HT-29 (cell line): ENCODE measurements at places on chromosomes 12 and 14.

DNA sequence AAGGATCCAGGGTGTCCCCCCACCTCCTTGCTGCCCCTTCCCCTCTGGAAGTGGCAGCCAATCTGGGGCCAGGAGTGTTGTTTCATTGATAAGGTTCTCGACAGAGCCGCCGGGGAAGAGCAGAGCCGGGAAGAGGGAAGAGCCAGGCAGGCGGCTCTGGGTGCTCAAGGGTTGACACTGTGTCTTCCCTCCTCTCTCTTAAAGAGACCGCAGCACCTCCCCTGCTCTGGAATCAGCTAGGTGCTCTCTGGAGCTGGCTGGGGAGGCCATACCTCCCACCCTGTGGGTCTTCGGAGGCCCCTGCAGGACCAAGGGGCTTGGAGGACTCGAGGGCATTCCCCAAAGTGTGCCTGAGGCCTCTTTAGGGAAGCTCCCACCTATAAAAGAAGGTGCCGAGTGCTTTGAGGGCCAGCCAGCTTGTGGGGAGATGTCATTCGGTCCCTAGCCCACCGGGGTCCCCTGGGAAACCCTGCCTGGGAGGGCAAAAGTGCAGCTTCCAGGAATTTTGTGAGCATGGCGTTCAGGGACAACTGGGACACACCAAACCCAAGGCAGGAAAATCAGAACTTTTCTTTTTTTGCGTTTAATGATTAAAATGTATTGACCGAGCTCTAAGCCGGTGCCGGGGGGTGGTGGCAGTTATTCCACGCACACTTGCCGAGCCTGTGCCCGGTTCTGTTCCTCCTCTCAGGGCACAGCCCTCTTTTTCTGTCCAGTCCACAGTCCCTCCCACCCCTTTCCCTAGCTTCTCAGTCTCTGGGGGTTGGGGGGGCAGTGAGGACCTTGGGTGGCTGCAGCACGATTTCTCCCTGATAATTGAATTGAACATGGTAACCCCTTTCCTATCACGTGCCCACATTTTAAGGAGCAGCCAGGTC lies 3.0 kb downstream of the SETD1B start:
- DNase-seq: peak; percentile 55

DNA sequence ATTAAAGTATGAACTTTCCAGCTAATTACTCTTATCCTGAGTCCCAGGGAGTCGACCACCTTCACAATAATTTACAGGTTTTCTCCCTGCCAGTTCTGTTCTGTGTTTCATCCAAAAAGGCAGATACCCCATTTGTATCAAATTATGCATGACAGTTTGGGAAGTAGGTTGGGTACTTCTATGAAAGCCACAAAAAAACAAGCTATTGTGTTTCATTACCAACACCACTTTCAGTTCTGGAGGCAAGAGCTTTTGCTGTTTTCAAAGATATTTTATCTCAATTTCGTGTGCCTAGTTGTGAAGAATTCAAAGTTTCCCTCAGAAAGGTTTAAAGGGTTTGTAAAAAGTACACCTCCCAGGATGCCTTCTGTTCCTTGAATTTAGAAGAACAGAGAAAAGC lies 557.4 kb downstream of the FLRT2 start:
- no peak for DNase-seq

GRCh38 chr12:113485330-113485729 lies 13.7 kb upstream of the LHX5 start:
- no peak for DNase-seq

- no peak for DNase-seq
These were observed 101.9 kb downstream of the GAS2L3 start for GRCh38 chr12:100675432-100675831.

DNA sequence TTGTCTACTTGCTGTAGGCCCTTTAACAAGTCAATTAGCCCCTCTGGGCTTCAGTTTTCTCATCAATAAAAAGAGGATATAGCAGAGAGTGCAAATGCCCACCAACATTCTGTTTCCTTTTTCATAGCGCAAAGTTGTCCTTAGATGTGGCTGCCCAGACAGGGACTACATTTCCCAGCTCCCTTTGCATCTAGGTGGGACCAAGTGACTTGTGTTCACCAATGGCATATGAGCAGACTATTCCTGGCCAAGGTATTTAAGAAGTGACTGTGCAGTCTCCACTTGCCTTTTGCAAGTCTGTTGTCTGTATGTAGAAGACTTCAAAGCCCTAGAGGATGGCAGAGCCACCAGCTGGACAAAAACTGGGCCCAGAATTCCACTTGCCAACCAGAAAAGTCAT lies 59.7 kb downstream of the DAO start:
- DNase-seq: peak; percentile 41

DNA sequence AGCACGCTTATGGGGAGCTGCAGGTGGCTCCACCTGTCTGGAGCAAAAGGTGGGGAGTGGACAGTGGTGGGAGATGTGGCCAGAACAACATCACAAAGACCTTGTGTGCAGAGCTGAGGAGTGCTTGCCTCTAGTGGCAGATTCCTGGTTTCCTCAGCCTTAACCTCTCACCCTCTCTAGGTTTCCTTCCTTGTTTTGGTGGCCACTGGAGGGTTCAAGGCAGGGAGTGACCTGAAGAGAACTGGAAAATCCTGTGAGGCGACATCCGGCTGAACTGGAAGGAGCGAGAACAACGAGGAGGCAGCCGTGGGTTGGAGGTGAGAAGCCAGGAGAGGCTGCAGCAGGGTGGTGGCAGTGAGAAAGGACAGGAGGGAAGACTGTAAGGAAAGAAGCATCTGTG lies 6.3 kb upstream of the FLVCR2 start:
- DNase-seq: peak; percentile 37

DNA sequence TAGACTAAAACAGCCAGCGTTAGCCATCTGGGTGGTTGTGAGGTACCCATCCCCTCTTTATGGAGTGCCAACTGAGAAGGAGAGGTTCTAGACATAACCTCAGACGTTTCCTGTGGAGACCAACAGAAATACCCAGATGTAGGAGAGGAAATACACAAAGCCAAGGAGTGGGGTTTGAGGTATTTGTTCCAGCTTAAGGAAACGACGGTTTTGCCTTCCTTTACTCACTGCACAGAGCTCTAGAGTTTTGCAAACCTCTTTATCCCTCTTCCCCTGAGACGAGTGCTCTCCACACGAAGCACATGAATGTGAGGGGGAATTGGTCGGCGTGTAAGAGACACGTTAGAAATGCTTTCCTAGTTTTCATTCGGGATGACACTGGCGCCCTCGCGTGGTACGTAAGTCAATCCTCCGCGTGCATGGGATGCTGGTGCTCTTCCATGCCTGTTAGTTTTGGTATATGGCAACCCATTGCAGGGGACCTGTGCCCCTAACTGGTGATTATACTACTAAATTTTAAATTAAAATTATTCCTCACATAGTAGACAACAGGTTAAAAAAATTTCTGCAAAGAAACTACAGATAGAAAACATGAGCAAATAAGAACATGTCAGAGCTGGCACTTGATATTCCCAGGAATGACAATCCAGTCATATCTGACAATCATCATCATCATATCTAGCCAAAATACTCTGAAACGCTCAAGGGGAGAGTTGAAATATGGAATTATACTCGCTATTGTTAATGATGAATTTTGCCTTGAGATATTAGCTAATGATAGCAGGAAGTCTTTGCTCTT lies 121.7 kb downstream of the PPM1H start:
- DNase-seq: peak; percentile 45

GRCh38 chr12:52926596-52927234 lies 21.8 kb upstream of the KRT8 start:
- no peak for DNase-seq

GRCh38 chr12:68591734-68592418 lies 18.8 kb upstream of the RAP1B start:
- no peak for DNase-seq

DNA sequence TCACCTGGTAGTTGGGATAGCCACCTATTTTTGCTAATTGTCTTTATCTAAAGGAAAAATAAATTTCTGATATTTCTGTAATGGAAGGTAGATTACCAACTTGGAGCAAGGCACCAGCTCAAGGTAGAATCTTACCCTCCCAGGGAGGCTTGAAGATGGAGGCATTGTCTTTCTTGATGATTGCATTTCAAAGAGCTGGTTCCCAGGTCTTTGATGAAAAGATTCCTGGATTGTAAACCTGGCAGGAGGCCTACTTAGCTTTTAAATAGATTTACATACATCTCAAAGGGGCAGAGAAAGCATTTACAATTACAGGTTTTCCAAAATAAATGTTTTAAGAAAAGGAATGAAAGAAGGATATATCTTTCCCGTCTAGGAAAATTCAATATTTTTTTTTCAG lies 729.2 kb downstream of the LRFN5 start:
- DNase-seq: no peak

GRCh38 chr12:132713123-132713522 lies 2.5 kb downstream of the PGAM5 start:
- DNase-seq: no peak

- peak; percentile 62 for DNase-seq
These were observed 3.6 kb upstream of the SLC7A8 start for GRCh38 chr14:23186913-23187654.

GRCh38 chr12:113245695-113246477 lies 24.6 kb downstream of the TPCN1 start:
- peak; percentile 96 for DNase-seq

DNA sequence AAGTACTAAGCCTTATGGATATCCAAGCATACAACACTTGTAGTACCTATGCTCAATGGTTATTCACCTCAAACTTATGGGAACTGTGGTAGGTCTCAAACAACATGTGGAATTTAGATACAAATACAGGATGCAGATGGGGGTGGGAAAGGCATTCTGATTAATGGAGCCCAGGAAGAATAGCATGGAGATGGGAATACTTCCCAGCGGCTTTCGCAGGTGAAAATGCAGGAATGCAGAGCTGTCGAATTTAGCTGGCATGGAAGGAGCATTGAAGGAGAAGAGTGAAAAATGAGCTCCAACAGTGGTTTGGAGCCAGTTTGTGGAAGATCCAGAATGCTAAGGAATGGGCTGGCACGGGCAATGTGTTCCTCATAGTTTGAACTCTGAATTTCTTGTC lies 89.9 kb downstream of the NKX2-1 start:
- no peak for DNase-seq

DNA sequence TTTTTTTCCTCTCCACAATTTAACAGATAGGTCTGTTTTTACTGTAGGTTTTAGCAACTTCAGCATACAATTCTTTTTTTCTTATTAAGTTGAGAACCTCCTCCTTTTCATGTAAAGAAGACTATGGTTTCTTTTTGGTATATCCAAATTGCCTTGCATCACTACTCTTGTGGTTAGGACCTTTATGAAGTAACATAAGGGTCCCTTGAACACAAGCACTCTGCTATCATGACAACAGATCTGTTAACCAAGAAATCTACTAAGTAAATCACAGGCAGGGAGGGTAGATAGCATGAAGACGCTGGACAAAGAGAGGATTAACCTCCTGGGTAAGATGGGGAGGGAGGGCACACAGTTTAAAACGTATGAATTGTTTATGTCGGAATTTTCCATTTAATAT lies 380.6 kb downstream of the CCDC91 start:
- no peak for DNase-seq

- DNase-seq: no peak
These were observed 51.0 kb downstream of the SSH1 start for GRCh38 chr12:108806346-108806745.

DNA sequence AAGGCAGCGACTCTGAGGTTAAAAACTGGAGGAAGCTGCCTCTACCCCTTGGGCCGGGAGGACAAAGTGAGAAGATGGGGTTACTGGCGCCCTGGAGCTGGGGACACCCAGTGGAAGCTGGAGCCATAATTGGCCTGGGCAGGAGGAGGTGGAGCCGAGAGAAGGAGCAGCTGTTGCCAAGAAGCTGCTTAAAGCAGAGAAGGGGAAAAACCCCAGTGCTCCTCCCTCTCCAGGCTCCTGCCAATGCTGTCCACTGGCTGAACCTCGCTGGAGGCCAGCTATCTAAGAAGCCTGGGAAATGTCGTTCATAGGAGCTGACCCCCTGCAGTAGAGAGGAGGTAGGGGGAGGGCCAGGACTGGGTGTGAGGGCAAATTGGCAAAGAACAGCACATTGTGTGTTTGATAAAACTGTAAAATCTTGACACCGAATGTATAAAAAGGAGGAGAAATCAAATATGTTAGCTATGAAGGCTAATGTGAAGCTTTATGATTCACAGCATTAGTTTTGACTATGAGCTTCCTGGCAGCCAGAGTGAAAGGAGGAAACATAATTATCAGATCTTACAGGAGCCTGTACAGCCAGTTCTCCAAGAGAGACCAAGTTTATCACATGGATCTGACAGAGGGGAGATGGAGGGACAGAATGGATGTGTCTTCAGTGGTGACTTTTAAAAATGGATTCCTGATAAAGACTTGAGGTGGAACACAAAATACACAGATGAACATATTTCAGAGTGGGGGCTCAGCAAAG lies 9.5 kb downstream of the HHIPL1 start:
- DNase-seq: peak; percentile 38

- no peak for DNase-seq
These were observed 27.5 kb downstream of the HVCN1 start for GRCh38 chr12:110661337-110661972.

DNA sequence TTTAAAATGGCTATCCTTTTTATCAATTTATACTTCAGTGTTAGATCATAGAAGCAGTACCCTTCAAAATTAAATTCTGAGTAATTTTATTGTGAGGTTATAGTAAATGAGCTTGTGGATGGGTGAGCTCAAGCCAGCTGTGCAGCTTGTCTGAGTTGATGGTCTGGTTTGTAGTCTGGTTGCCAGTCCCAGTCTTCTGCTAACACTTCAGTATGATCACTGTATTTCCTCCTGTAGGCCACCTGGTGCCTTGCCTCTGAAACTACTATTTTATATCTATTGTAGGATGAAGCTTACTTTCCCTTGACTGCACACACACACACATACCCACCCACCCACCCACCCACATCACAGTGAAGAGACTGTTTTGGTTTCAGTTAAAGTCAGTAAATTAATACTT lies 496.4 kb downstream of the PCNX1 start:
- DNase-seq: peak; percentile 28

DNA sequence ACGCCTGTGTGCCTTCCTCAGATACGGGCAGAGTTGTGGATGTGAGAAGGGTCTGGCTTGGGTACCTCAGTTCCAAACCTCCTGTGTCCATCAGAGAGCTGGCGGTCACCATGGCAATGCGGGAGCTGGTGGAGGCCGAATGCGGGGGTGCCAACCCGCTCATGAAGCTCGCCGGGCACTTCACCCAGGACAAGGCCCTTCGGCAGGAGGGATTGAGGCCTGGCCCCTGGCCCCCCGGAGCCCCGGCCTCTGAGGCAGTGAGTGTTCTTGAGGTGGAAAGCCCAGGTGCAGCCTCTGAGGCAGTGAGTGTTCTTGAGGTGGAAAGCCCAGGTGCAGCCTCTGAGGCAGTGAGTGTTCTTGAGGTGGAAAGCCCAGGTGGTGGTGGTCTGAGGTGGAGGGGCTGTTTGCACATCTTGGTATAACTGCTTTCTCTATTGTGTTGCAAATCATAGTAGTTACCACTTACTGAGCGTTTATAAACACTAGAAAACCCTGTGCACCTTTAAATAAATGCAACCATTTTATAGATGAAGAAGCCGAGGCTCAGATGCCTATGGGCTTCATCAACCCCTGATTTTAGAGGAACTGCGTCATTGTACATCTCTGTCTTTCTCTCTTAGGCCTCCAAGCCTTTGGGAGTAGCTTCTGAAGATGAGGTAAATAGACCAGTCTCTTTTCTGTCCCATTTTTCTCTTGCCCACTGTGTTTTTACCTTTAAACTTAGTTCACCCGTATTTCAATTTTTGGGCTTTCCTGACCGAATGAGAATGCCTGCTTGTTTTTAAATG lies 976 bp downstream of the PEX5 start:
- peak; percentile 21 for DNase-seq
